ENCODE measurements at places on chromosomes 3 and 15. TPM values are rescaled to one million over a fixed set of nuclear protein-coding genes. Genes with fewer than 3 reads are reported as not detected.

Gene GP9
- total RNA-seq: 0.40 TPM

GRCh38 chr3:16888356-16888755 lies 3.6 kb downstream of the PLCL2 start:
- H3K27me3 ChIP-seq: no peaks in the 10 kb centered on the region
- H3K27ac ChIP-seq: no peak overlapping the region
- no peak overlapping the region for H3K4me3 ChIP-seq
- H3K4me1 ChIP-seq: peaks cover 15% of the 10 kb centered on the region
- H3K36me3 ChIP-seq: no peaks in the 10 kb centered on the region
- no peak for DNase-seq

- H3K4me3 ChIP-seq: no peak overlapping the region
- H3K27me3 ChIP-seq: peaks cover 4% of the 10 kb centered on the region
- no peaks in the 10 kb centered on the region for H3K36me3 ChIP-seq
- H3K27ac ChIP-seq: no peak overlapping the region
Observed at GRCh38 chr3:53703630-53704362, 142.4 kb downstream of the CHDH start.

GRCh38 chr3:158683230-158683962 lies 10.9 kb upstream of the LXN start:
- no peaks in the 10 kb centered on the region for H3K27me3 ChIP-seq
- no peak for DNase-seq
- no peak overlapping the region for H3K27ac ChIP-seq
- H3K4me3 ChIP-seq: no peak overlapping the region

GRCh38 chr3:12643724-12644123 lies 20.2 kb downstream of the RAF1 start:
- H3K4me1 ChIP-seq: no peaks in the 10 kb centered on the region
- no peaks in the 10 kb centered on the region for H3K36me3 ChIP-seq
- no peak for DNase-seq
- no peaks in the 10 kb centered on the region for H3K27me3 ChIP-seq
- H3K27ac ChIP-seq: no peak overlapping the region
- H3K4me3 ChIP-seq: no peak overlapping the region

- H3K4me3 ChIP-seq: no peak overlapping the region
- no peak overlapping the region for H3K27ac ChIP-seq
- no peaks in the 10 kb centered on the region for H3K36me3 ChIP-seq
- peaks cover 2% of the 10 kb centered on the region for H3K27me3 ChIP-seq
- H3K4me1 ChIP-seq: peaks cover 27% of the 10 kb centered on the region
- DNase-seq: no peak
Observed at GRCh38 chr15:70508561-70509281, 254.6 kb downstream of the UACA start.

DNA sequence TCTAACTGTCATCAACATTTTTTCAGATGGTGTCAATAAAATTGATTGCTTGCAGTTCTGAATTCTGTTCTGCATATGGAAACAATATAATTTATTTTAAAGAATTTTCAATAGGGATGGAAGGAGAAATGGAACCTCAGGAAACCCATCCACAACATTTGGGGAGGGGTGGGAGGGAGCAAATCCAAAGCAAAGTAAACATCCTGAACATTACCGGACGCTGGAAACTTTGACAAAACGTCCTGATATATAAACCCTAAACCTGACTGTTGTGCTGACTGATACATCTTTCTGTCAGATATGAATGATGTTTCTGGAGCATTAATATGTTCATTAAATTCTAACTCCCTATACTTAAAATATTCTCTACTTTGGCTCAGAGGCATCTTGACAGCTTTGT lies 479.0 kb downstream of the FOXP1 start:
- no peak overlapping the region for H3K4me3 ChIP-seq
- no peaks in the 10 kb centered on the region for H3K27me3 ChIP-seq
- peaks cover 23% of the 10 kb centered on the region for H3K4me1 ChIP-seq
- DNase-seq: peak; percentile 66
- H3K36me3 ChIP-seq: no peaks in the 10 kb centered on the region
- peak overlapping the region; percentile 86 for H3K27ac ChIP-seq

Gene NEDD4
- total RNA-seq: 19.0 TPM

DNA sequence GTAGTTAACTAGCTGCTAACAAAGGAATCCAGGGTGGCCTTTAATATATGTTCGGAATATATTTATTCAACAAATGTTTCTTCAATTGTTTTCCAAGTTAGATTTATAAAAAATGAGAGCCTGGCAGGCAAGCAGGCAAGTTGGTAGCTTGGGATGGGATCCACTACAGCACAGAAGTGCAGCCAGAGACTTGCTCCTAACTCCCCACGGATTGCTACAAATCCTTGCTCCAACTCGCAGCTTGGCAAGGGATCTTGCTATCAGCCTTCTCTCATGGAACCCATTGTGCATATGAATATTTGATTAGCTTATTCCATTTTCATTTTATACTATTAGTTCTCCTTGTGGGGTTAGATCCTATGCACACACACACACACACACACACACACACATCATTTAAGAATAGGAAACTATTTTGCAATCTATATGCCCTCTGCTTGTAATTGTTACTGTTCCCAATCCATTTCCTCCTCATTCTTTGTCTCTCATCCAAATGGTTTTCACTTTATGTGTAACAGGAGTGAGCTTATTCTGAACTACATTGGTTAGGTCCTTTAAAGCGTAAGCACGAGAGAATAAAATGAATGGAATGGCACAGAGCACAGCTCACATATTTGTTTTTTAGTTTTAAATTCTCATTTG lies 505.6 kb downstream of the LPP start:
- H3K4me3 ChIP-seq: no peak overlapping the region
- no peak for DNase-seq
- H3K27me3 ChIP-seq: no peaks in the 10 kb centered on the region
- peaks cover 4% of the 10 kb centered on the region for H3K4me1 ChIP-seq
- no peak overlapping the region for H3K27ac ChIP-seq

DNA sequence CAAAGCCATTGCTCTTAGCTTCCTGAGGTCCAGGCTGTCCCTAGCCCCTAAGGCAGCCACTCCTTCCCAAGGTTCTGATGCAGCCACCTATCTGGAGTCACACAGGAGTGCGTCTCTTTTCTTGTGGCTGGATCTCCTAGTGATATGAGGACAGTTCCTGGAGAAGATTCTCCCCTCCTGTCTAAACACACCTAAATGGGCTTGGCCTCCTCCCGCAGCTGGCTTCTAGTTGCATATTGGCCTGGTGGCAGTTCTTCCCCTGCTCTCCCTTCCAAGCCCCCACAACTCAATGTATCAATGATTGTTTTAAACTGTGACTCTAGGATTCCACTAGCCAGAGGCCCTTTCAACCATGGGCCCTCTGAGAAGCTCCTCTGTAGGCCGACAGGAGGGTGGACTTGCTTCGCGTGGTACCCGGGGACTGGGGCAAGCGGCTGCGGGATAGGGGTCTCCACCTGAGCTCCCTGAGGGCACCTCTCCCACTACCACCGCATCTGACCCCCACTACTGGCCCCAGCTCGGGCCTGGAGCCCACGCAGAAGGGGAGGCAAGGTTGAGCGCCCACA lies 1.4 kb downstream of the ITGA11 start:
- H3K27ac ChIP-seq: no peak overlapping the region
- DNase-seq: no peak
- H3K36me3 ChIP-seq: no peaks in the 10 kb centered on the region
- peaks cover 58% of the 10 kb centered on the region for H3K27me3 ChIP-seq
- H3K4me1 ChIP-seq: peaks cover 19% of the 10 kb centered on the region
- no peak overlapping the region for H3K4me3 ChIP-seq

GRCh38 chr3:138051947-138052802 lies 42.2 kb downstream of the CLDN18 start:
- no peak overlapping the region for H3K4me3 ChIP-seq
- H3K36me3 ChIP-seq: no peaks in the 10 kb centered on the region
- H3K27me3 ChIP-seq: no peaks in the 10 kb centered on the region
- H3K27ac ChIP-seq: no peak overlapping the region
- H3K4me1 ChIP-seq: no peaks in the 10 kb centered on the region

GRCh38 chr15:40949756-40950207 lies 3.5 kb upstream of the CHAC1 start:
- H3K4me3 ChIP-seq: no peak overlapping the region
- H3K36me3 ChIP-seq: no peaks in the 10 kb centered on the region
- peaks cover 14% of the 10 kb centered on the region for H3K4me1 ChIP-seq
- no peak for DNase-seq

Gene PLA2G4D
- total RNA-seq: not detected

DNA sequence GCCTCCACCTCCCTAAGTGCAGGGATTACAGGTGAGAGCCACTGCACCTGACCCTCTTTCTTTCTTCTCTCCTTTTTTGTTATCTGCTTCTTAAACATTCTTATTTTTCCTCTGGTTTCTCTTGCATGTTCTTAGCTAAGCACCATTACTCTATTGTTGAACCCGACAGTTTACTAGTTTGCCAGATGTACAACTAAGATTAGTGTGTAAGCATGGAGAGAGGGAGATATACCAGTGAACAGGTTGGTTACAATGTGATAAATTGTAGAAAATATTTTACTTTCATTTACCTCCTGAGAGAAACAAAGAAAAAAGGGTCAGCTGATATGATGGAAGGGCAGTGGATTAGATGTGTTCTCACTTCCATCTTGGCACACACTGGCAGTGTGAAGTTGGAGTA lies 4.9 kb downstream of the HAUS2 start:
- no peak overlapping the region for H3K27ac ChIP-seq
- H3K4me1 ChIP-seq: peaks cover 4% of the 10 kb centered on the region
- H3K36me3 ChIP-seq: peaks cover 4% of the 10 kb centered on the region
- H3K27me3 ChIP-seq: no peaks in the 10 kb centered on the region
- no peak for DNase-seq

GRCh38 chr15:57559875-57560274 lies 31.8 kb upstream of the MYZAP start:
- H3K36me3 ChIP-seq: no peaks in the 10 kb centered on the region
- no peaks in the 10 kb centered on the region for H3K27me3 ChIP-seq
- no peak overlapping the region for H3K27ac ChIP-seq
- peaks cover 17% of the 10 kb centered on the region for H3K4me1 ChIP-seq

Gene CYP1A2
- not detected for total RNA-seq

Gene GNAT1
- not detected for total RNA-seq

- no peaks in the 10 kb centered on the region for H3K36me3 ChIP-seq
- H3K27ac ChIP-seq: no peak overlapping the region
- peaks cover 4% of the 10 kb centered on the region for H3K27me3 ChIP-seq
- H3K4me3 ChIP-seq: no peak overlapping the region
- peaks cover 9% of the 10 kb centered on the region for H3K4me1 ChIP-seq
- no peak for DNase-seq
Observed at GRCh38 chr15:70244978-70245542, 147.3 kb upstream of the TLE3 start.

DNA sequence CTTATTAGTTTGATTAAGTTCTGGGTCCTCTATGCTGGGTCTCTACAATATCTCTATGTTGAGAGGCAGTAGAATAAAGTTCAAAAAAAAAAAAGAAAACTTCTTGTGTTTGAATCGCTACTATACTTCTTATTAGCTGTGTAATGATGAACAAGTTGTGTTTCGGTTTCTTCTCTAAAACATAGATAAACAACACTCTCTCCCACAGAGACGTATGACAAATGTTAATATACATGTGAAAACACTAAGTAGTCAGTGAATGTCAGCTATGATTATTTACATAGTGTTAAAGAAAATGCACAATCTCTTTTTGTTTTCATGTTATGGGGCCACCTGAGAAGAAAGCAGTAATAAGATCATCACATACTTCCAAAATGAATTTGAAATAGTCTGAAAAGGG lies 45.3 kb downstream of the ACAP2 start:
- H3K27ac ChIP-seq: no peak overlapping the region
- H3K27me3 ChIP-seq: no peaks in the 10 kb centered on the region
- no peaks in the 10 kb centered on the region for H3K4me1 ChIP-seq
- H3K36me3 ChIP-seq: no peaks in the 10 kb centered on the region

Gene FHIT
- total RNA-seq: 5.1 TPM

DNA sequence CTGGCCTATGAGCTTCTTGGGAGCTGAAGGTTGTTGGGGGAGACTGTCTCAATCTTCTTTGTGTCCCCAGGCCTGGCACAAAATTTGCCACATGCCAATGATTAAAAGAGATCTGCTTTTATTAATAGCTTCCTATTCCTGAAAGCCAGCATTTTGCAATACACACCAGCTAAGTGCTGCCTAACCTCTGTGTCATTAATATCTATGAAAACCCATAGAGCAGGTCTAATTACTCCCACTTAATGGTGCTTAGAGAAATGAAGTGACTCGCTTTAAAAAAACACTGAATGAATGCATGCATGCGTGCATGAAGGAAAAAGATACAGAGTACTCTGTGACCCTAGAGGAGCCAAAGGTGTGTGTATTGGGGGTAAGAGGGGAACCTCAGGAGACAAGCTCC lies 55.0 kb downstream of the SLC6A1 start:
- H3K27ac ChIP-seq: no peak overlapping the region
- H3K4me3 ChIP-seq: no peak overlapping the region
- no peaks in the 10 kb centered on the region for H3K4me1 ChIP-seq
- H3K36me3 ChIP-seq: no peaks in the 10 kb centered on the region
- H3K27me3 ChIP-seq: peaks cover 28% of the 10 kb centered on the region
- no peak for DNase-seq

Gene CPLX3
- not detected for total RNA-seq

DNA sequence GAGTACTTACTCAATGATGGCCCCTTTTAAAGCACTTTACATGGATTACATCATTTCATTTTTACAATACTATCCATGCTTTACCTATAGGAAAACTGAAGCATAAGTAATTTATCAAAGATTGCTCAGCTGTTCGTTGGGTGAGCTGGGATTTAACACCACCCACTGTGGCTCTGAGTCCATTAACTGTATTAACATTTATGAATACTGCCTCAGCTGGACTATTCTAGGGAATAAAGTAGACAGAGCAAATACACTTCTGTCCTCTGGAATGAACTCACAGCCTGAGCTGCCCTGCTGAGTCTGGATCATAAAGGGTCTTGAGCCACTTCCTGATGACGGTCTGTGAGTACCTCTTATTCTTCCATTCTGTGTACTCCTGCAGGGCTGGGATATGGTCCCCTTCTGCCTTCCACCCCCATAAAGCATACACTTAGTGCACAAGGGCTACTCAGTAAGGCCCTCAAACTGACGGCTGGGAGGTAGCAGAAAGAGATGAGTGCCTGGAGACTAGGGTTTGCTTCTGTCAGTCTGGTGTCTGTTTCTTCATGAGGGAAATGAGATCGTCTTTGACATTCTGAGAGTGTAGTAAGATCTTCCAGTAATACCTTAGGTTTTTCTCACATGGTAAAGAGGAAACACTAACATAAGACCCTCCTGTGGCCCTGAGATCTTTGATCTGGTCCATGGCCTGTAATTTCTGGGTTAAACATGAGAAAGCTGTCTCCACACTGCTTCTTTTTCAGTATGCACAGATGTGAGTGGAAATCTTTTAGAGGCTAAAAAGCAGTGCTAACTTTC lies 12.6 kb upstream of the ST6GAL1 start:
- H3K36me3 ChIP-seq: no peaks in the 10 kb centered on the region
- DNase-seq: no peak
- H3K4me1 ChIP-seq: no peaks in the 10 kb centered on the region
- H3K27ac ChIP-seq: no peak overlapping the region

GRCh38 chr15:22878103-22878502 lies 39.6 kb downstream of the NIPA2 start:
- H3K4me1 ChIP-seq: peaks cover 4% of the 10 kb centered on the region
- no peaks in the 10 kb centered on the region for H3K27me3 ChIP-seq
- no peak overlapping the region for H3K4me3 ChIP-seq
- DNase-seq: peak; percentile 25
- H3K36me3 ChIP-seq: peaks cover 75% of the 10 kb centered on the region

Measured in muscle of leg (tissue), 16 donors.